Urinary bladder (tissue), 4 donors: ENCODE measurements at places on chromosomes 2 and 18. TPM values are rescaled to one million over a fixed set of nuclear protein-coding genes. Genes with fewer than 3 reads are reported as not detected.

OTOS gene
- polyA plus RNA-seq, result not detected

TNS1 gene
- 576 TPM for polyA plus RNA-seq

NEDD4L gene
- 15.1 TPM for polyA plus RNA-seq

FBLN7 gene
- 5.0 TPM for polyA plus RNA-seq

RFX8 gene
- polyA plus RNA-seq, result 0.30 TPM

SH3BP4 gene
- 14.3 TPM for polyA plus RNA-seq

GPBAR1 gene
- 19.3 TPM for polyA plus RNA-seq

MEP1B gene
- not detected for polyA plus RNA-seq

C2orf80 gene
- not detected for polyA plus RNA-seq

CD8A gene
- polyA plus RNA-seq, result 2.1 TPM

ALKAL2 gene
- polyA plus RNA-seq, result 14.5 TPM

TEX44 gene
- polyA plus RNA-seq, result not detected

SPC25 gene
- 0.32 TPM for polyA plus RNA-seq

PDE11A gene
- 0.11 TPM for polyA plus RNA-seq

WNT6 gene
- polyA plus RNA-seq, result 3.0 TPM

CAVIN2 gene
- 129 TPM for polyA plus RNA-seq

SAP130 gene
- 13.0 TPM for polyA plus RNA-seq

LAMA3 gene
- polyA plus RNA-seq, result 10.4 TPM

SLC25A12 gene
- polyA plus RNA-seq, result 37.2 TPM

ZNF521 gene
- polyA plus RNA-seq, result 13.1 TPM

CD28 gene
- 0.33 TPM for polyA plus RNA-seq

SCN2A gene
- polyA plus RNA-seq, result 0.27 TPM

SPP2 gene
- polyA plus RNA-seq, result not detected

CELF4 gene
- polyA plus RNA-seq, result 0.79 TPM
